ENCODE measurements at places on chromosomes 5 and 9.

GRCh38 chr9:88322906-88323566, 65.2 kb upstream of the SPIN1 start:
- DNase-seq: no peak

DNA sequence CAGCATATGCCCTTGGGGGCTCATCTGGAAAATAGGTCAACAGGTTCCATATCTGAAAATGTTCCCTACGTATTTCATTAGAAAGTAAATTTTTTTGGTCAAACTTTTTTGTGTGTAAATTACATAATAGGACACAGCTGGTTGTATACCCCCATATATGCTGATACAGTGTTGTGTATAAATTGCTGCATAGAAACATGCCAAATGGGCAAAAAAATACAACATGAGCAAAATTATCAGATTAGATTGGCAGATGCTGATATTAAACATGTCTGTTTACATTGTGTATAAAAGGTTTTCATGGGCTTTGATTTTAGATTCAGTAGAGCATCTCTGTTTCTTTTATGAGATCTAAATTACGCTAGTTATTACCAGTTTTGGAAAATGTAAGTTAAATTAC, 2223.0 kb downstream of the MAT2B start:
- DNase-seq: no peak

GRCh38 chr9:38690574-38690973, 29.4 kb downstream of the FAM240B start:
- DNase-seq: no peak

DNA sequence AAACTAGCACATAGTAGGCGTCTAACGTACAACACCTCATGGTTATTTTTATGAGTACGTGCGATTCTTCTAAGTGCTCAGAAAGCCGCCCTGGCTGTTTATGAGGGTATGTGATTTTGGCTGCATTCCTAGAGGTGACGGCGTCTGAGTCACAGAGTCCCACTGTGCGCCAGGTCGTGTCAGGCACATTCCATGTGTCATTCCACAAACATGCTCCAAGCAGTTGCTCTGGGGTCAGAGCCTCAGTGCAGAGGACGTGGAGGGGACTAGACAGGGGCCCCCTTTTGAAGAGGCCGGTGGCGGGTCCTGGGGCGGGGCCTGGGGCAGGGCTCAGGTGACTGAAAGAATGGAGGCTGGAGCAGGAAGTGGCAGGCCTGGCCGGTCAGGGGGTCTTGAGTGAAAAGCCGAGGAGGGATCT, 51.9 kb downstream of the NEK6 start:
- peak; percentile 68 for DNase-seq

DNA sequence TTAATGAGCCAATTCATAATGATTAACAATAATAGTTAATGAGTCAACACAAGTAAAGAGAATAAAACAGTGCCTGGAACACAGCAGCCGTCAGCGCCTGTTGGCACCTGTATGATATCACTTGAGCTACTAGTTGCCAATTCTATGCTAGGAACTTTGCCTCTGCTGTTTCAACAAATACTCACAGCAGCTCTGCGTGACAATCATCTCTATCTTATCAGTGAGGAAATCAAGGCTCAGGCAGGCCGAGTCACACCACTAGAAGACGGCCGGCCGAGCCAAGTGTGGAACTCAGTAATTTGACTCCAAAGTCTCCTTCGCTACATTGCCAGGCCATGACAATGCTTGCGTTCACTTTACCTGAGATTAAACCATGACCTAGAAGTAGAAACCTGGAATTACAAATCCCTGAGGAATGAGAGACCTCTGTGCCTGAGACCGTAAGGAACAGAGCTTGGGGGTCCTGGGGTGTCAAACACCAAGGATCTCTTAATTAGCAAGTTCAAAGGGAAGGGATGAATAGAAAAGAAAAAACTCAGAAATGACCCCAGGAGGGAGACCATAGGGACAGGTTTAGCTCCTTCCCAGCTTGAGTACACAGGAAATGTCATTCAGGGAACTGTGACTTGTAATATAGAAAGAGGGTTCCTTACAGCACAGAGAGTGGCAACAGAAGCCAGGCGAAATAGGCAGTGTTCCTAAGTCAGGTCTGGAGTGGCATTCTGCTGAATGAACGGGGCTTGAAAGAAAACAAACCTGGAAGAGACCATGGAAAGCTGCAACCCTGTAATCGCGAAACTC, 109.1 kb downstream of the SUSD1 start:
- DNase-seq: no peak

GRCh38 chr5:32501071-32502002, 56.8 kb upstream of the ZFR start:
- DNase-seq: no peak

GRCh38 chr5:135861641-135862040, 27.2 kb downstream of the SLC25A48 start:
- DNase-seq: no peak

DNA sequence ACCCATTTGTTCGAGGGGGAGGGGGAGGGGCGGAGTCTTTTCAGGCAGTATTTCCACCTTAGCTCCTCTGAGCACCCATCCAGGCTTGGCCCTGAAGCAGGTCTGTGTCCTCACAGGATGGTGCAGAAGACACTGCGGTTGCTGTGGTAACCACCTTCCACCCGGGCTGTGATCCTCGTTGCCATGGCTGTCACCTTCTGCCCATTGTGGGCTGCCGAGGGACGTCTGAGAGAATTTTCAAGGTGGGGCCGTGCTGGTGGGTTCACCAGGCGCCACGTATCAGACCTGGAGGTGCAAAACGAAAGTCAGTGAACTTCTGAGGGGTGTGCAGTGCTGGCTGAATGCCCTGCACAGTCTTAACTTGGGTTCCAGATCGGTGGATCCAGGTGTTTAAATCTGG, 26.7 kb downstream of the POLR1E start:
- DNase-seq: no peak

DNA sequence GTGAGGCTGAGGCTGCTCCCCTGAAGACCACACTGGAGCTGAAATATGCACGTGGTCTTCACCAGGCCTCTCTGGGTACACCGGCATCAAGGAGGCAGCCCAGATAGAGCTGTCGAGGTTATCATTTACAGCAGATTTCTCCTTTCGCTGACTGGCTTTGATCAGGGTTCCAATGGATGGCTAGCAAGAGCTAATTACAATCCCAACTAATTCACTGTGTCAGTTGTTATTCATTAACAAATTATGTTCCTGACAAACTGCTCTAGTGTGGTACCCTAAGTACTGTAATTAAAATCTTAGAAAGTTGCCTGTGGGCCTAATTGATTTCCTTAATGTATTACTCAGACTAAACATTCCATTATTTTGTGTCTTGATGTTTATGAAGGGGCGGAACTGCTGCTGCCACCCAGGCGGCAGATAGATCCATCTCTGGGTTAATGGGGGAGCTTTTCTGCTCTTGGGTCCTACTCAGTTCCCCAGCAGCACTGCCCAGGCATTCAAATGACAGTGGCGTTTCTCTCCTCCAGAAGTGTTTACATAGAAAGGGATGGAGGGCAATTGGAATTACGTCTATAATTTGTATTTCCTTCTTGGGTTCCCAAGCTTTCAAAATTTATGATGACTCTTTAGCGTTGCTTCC, 71.7 kb upstream of the RAD23B start:
- no peak for DNase-seq

DNA sequence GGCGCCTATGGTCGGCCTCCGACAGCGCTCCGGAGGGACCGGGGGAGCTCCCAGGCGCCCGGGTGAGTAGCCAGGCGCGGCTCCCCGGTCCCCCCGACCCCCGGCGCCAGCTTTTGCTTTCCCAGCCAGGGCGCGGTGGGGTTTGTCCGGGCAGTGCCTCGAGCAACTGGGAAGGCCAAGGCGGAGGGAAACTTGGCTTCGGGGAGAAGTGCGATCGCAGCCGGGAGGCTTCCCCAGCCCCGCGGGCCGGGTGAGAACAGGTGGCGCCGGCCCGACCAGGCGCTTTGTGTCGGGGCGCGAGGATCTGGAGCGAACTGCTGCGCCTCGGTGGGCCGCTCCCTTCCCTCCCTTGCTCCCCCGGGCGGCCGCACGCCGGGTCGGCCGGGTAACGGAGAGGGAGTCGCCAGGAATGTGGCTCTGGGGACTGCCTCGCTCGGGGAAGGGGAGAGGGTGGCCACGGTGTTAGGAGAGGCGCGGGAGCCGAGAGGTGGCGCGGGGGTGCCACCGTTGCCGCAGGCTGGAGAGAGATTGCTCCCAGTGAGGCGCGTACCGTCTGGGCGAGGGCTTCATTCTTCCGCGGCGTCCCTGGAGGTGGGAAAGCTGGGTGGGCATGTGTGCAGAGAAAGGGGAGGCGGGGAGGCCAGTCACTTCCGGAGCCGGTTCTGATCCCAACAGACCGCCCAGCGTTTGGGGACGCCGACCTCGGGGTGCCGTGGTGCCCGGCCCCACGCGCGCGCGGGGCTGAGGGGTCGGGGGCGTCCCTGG, 561 bp downstream of the DAPK1 start:
- no peak for DNase-seq

DNA sequence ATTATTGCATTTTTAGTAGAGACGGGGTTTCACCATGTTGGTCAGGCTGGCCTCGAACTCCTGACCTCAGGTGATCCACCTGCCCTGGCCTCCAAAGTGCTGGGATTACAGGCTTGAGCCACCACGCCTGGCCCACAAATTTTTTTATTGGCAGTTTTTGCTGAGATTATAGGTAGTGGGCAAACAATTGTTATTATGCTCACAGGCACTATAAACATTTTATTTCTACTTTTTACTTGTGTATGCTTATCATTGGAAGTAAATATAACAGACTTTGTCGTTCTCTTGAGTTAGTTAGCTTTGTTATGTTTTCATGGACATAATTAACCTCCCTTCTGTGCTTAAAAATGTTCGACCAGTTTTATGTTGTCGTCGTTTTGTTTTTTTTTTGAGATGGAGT, 23.9 kb downstream of the UGCG start:
- no peak for DNase-seq

DNA sequence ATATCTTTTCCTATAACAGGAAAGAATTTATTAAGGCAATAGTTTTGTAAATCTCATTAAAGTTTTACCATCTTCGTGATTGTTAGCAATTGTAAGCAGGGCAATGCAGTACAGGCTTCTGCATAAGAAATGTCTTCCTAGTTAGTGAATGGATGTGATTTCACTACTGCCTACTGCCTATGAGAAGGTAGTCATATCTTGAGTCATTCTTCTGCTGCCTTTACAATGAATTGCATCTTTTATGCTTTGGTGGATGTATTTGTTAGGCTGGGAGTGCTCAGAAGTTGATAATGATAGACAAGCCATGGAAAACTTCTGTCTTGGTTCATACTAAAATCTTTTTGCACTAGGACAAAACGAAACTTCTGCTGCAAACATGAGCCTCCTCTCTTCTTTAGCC, 128.0 kb downstream of the ADAMTSL1 start:
- no peak for DNase-seq
